ENCODE measurements at places on chromosomes 7 and 10. TPM values are rescaled to one million over a fixed set of nuclear protein-coding genes. Genes with fewer than 3 reads are reported as not detected.

The FEZF1 gene
- total RNA-seq, result not detected

- H3K27me3 ChIP-seq, result no peaks in the 10 kb centered on the region
- no peaks in the 10 kb centered on the region for H3K4me1 ChIP-seq
- no peaks in the 10 kb centered on the region for H3K36me3 ChIP-seq
- no peak overlapping the region for H3K4me3 ChIP-seq
These were observed 17.0 kb downstream of the KCP start for GRCh38 chr7:128893251-128894100.

The STEAP2 gene
- 8.0 TPM for total RNA-seq

GRCh38 chr10:69936091-69936490, 116.6 kb upstream of the MACROH2A2 start:
- H3K36me3 ChIP-seq, result no peaks in the 10 kb centered on the region
- no peak overlapping the region for H3K27ac ChIP-seq
- DNase-seq, result no peak
- no peaks in the 10 kb centered on the region for H3K27me3 ChIP-seq
- H3K4me1 ChIP-seq, result no peaks in the 10 kb centered on the region

GRCh38 chr10:34864149-34865067, 49.3 kb upstream of the PARD3 start:
- H3K4me1 ChIP-seq, result no peaks in the 10 kb centered on the region
- no peaks in the 10 kb centered on the region for H3K27me3 ChIP-seq
- no peaks in the 10 kb centered on the region for H3K36me3 ChIP-seq

The LEP gene
- total RNA-seq, result not detected

- H3K4me1 ChIP-seq, result no peaks in the 10 kb centered on the region
- DNase-seq, result no peak
- no peak overlapping the region for H3K27ac ChIP-seq
- H3K4me3 ChIP-seq, result no peak overlapping the region
- H3K36me3 ChIP-seq, result no peaks in the 10 kb centered on the region
These were observed 71.3 kb downstream of the CDHR3 start for GRCh38 chr7:106034383-106034782.

The INA gene
- total RNA-seq, result not detected

The TRPV6 gene
- 1.5 TPM for total RNA-seq

GRCh38 chr10:131050162-131050766, 261.3 kb downstream of the TCERG1L start:
- DNase-seq, result no peak
- H3K4me3 ChIP-seq, result no peak overlapping the region
- H3K27me3 ChIP-seq, result peaks cover 5% of the 10 kb centered on the region

DNA sequence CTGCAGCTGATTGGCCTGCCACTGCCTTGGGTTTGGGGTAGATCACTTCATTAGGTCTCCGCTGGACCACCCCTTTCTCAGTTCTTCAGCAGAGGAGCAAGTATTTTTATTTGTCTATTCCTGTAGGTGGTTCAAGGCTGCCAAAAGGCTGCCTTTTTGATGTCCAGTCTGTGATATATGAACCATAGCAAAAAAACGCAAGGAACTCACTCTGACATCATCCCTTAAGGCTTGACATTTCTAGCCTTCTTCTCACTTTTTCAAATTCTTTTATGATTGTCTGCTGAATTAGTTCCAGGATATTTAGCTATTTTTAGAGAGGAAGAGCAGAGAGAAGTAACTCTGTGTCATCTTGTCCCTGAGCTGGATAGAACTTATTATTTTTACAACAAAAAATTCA, 269.2 kb downstream of the BAMBI start:
- no peak overlapping the region for H3K4me3 ChIP-seq
- H3K27me3 ChIP-seq, result no peaks in the 10 kb centered on the region
- no peaks in the 10 kb centered on the region for H3K36me3 ChIP-seq
- H3K27ac ChIP-seq, result no peak overlapping the region

DNA sequence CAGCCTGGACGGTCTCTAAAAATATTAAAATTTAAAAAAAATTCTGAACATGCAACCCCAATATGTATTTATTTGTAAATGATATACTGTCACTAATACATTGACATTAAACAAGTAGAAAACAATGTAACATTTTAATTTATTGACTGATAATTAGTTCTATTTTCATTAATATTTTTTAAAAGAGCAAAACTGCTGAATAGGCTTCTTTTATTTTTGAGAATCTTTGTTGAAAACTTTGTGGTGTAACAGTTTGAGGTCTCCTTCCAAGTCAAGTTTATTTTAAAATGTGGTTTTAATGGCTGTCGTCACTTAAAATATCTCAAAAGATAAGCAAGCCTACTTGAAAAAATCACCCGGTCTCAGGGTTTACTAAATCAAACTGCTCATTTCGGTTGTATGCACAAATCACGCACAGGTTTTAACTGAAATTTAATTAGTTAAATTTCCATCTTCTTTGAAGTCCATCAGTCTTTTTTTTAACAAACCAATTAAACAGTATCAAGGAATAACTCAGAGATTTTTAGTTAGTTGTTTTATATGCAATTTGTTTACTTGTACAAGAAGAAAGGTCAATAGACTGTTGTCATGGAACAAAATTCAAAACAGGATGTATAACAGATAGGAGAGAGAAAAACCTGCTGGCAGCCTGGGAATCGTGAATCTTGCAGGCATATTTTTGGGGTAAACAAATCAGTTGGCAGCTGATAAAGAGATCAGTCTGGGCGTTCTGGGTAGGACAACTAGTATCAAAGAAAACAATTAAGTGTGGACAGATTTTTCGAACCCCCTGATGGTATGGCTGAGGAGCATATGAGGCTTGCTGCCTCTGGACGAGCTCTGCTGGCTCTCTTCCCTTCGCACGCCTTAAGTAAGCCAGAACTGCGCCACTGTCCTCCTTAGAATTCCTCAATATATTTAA, 9.7 kb upstream of the EDRF1 start:
- no peaks in the 10 kb centered on the region for H3K36me3 ChIP-seq
- H3K27me3 ChIP-seq, result no peaks in the 10 kb centered on the region
- no peak overlapping the region for H3K27ac ChIP-seq
- no peak overlapping the region for H3K4me3 ChIP-seq
- H3K4me1 ChIP-seq, result no peaks in the 10 kb centered on the region

DNA sequence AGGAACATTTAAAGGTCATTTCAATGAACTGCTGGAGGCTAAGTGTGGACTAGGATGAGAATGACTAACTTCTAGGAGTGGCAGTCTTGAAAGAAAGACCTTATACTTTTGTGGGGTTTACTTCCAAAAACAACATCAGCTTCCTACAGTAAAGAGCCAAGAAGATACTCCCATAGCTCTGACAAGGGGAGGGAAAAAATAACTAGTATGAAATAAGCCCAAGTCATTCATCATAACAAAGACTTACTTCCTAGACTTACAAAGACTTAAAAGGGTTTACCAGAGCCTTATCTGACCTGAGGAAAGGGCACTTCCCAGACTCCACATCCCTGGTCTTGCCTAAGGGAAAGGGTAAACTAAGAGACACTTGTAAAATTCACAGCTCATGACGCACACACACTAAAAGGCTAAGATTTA, 31.7 kb downstream of the ARHGAP12 start:
- H3K36me3 ChIP-seq, result no peaks in the 10 kb centered on the region
- DNase-seq, result no peak
- H3K4me1 ChIP-seq, result no peaks in the 10 kb centered on the region
- H3K4me3 ChIP-seq, result no peak overlapping the region
- H3K27me3 ChIP-seq, result no peaks in the 10 kb centered on the region

The GPER1 gene
- 2.9 TPM for total RNA-seq

- H3K36me3 ChIP-seq, result no peaks in the 10 kb centered on the region
- H3K4me3 ChIP-seq, result no peak overlapping the region
- no peak for DNase-seq
- H3K27ac ChIP-seq, result no peak overlapping the region
These were observed 98.9 kb downstream of the TPK1 start for GRCh38 chr7:144736880-144737493.

DNA sequence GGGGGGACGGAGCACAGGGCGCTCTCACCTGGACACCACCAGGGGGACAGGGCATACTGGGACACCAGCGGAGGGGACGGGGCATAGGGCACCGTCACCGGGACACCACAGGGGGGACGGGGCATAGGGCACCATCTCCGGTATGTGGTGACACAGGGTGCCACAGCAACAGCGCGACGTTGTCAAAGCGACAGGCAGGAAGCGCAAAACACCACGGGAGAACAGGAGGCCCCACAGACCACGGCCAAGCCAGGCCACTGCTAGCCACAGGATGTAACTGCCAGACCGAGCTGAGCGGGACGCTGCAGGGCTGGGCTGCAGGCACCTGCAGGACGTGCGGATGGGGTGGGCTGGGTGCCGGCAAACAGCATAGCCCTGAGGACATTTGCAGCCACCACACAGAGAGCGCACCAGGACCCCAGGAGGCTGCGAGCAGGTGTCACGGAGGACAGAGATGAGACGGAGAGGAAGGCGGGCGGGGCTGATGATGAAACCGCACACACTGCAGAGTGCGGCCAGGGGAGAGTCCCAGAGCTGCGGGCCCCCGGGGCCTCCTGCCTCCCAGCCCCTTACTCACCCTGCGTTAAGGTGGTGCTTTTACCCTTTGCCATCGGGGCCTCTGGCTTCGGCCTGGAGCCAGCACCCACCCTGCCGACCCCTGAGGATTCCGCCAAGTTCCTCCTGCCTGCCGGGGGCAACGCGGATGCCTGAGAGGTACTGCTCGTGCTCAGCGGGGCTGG, 17.5 kb downstream of the MICALL2 start:
- no peak for DNase-seq
- H3K27me3 ChIP-seq, result no peaks in the 10 kb centered on the region
- no peak overlapping the region for H3K4me3 ChIP-seq
- no peak overlapping the region for H3K27ac ChIP-seq
- peaks cover 4% of the 10 kb centered on the region for H3K36me3 ChIP-seq

Data from liver (tissue), 10 donors.